ENCODE measurements at places on chromosomes 7 and 10.

- DNase-seq, result no peak
Observed at GRCh38 chr7:31384466-31384865, 43.9 kb upstream of the NEUROD6 start.

- DNase-seq, result no peak
Observed at GRCh38 chr10:63702092-63702491, 180.9 kb downstream of the REEP3 start.

DNA sequence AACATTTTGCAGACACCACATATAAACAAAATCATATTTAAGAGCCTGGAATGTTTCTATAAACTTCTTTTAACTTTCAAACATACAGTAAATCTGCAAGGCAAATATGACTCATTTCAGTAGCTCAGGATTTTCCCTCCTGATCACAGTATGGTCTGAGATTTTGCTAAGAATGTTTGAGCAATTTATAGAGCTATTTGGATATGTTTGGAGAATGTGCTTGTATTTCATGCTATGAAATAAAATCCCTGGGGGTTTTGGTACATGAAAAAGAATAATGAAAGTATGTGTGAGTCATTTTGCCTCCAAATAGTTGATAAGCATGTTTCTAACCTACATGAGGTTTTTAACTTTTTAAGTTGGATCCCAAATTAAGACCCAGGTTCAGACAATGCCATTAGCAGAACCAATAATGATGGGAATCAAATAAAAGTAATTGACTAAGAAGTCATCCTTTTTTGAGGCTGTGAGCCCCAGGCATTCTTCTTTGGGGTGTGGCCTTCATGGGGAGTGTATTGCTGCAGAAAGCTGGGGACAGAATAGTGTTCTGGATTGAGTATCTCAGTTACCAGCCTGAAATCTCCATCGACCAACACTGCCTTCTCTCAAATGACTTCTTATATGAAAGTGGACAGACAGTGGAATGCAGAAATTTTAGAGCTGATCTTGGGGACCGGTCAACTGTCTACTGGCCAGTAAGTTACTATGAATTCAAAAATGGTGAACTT is 66.1 kb upstream of the AGBL3 start:
- DNase-seq, result peak; percentile 73

GRCh38 chr7:35553519-35553918 is 141.4 kb downstream of the HERPUD2 start:
- DNase-seq, result no peak

GRCh38 chr7:135721198-135721820 is 6.7 kb downstream of the SLC13A4 start:
- DNase-seq, result no peak

GRCh38 chr7:127477295-127478023 is 85.0 kb upstream of the ZNF800 start:
- DNase-seq, result no peak

DNA sequence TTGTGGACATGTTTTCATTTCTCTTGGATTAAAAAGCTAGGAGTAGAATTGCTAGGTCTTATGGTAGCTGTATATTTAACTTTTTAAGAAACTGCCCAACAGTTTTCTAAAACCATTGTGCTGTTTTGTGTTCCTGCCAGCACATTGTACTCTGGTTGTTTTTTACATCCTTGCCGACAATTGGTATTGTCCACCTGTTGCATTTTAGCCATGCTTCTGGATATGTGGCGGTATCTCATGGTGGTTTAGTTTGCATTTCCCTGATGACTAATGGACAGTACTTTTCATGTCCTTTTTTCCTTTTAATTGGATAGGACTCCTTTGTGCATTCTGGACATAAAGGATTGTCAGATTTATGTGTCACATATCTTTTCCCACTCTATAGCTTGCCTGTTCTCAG is 45.5 kb downstream of the STK17A start:
- DNase-seq, result no peak

DNA sequence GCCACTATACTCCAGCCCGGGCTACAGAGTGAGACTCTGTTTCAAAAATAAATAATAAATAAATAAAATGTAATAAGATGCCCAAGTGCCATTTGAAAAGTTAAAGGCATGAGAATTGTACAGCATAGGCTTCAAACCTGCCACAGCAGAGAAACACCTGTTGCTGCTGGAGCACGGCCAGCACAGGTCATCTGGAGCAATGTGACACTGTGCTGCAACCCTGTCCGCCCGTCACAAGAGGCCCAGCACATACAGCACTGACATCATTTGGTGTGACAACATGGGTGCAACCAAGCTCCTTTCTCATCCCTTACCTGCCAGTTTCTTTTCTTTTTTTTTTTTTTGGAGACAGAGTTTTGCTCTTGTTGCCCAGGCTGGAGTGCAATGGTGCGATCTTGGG is 1.3 kb downstream of the RFC2 start:
- no peak for DNase-seq

- no peak for DNase-seq
Observed at GRCh38 chr7:127882313-127882920, 148.8 kb downstream of the LRRC4 start.

- no peak for DNase-seq
Observed at GRCh38 chr10:33783557-33783956, 449.1 kb upstream of the NRP1 start.

- DNase-seq, result no peak
Observed at GRCh38 chr7:131034166-131034881, 293.4 kb upstream of the MKLN1 start.

DNA sequence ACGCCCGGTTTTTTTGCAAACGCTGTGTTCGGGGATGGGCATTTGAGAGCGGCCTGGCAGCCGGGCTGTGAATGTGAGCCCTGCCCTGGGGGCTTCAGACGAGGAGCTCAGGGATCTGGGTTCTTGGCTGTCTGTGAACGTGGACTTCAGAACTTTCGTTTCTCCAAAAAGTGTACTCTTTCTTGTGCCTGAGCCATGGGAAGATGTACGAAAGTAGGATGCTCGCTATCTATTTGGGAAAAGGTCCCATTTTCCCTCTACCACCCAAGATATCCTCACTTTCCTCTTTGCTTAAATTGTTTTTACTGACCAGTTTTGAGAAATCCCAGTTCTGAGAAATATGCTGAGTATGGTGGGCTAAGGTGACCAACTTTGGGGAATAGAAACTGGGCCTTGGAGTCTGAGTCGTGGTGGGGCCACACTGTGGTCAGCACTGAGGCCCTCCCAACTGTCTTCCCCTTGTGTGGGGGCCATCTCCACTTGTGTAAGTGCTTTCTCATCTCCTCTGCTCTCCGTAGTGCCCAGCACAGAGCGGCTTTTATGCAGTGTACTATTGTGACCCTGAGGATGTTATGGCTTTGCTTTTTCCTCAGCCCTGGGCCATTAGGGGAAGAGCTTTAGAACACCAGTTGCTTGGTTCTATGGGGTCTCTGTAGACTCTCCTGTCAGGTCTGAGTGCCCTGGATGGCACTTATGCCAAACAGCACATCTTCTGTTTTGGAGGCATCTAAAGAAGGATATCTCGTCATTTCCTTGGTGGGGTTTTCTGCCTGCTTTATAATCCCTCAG is 918 bp downstream of the DBNL start:
- no peak for DNase-seq

GRCh38 chr10:117137031-117137910 is 799 bp downstream of the VAX1 start:
- DNase-seq, result no peak

DNA sequence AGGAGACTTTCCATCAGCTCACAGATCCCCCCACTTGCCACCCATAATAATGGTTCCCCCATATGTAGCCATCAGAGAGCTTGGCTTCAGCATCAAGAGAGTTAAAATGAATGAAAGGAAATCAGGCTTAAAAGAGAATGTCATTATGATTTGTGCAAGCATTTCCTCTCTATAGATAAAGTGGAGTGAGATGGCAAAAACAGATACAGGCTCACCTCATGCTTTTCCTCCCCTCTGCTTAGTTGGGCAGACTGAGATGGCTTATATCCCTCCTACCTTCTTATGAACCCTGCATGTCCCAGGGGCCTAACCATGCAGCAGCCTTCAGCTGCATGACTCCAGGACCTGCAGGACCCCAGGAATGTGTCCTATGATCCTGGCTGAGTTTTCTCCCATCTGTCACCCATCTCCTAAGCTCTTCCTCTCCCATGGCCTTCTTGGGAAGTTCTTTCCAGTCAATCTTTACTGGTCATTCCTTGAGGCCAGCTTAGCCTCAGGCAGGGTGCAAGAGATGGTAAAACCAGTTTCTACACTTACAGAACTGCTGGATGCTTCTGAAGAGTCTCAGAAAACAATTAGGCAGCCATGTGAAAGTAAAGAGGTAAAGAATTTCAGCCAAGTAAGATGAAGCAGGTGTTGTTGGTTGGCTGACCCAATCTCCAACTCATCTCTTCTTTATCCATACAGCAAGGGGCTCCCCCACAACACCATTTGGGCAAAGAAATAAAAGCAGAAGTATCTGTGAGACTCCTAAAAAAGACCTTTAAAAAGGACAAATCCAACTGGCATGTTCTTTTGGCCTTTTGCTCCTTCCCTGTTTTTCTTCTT is 159.7 kb downstream of the RTKN2 start:
- DNase-seq, result no peak

DNA sequence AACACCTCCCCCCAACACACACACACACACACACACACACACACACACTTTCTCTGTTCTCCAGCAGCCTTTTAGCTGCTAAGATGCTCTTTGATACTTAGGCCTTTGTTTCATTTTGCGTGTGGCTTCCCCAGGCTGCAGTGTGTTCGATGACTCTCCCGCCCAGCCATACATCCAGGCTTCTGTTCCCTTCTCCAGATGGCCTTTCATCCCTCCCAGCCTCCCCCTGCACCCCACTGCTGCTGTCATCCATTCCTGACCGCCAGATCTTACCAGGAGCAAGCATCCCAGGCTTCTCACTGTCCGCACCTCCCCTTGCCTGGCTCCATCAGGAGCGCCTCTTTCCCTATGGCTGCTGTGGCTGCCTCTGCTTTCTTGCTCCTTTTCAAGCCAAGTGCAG is 77.8 kb upstream of the PPIF start:
- no peak for DNase-seq

- DNase-seq, result no peak
Observed at GRCh38 chr10:51000164-51000563, 74.1 kb upstream of the PRKG1 start.

- no peak for DNase-seq
Observed at GRCh38 chr7:24337180-24337579, 53.2 kb downstream of the NPY start.

DNA sequence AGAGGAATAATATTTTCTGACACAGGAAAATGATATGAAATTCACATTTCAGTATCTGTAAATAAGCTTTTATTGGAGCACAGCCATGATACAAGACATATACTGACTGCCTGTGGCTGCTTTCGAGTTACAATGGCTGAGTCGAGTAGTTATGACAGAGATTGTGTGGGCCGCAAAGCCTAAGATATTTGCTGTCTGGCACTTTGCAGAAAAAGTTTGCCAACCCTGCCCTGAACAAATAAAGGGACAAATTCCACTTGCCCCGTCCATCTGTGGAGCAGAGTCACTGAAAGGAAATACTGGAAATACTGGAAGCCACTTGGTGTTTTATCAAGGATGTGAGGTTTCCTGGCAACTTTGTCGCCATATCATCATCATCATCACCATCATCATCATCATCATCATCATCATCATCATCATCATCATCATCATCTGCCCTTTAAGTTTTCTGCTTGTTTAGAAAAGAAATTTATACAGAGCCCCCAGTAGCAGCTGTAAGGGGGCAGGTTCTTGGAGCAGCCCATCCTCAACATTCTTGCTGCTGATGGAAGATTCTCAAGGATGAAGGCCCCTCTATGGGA is 85.8 kb downstream of the TCF7L2 start:
- DNase-seq, result no peak

- no peak for DNase-seq
Observed at GRCh38 chr7:94397722-94398121, 3.0 kb downstream of the COL1A2 start.

DNA sequence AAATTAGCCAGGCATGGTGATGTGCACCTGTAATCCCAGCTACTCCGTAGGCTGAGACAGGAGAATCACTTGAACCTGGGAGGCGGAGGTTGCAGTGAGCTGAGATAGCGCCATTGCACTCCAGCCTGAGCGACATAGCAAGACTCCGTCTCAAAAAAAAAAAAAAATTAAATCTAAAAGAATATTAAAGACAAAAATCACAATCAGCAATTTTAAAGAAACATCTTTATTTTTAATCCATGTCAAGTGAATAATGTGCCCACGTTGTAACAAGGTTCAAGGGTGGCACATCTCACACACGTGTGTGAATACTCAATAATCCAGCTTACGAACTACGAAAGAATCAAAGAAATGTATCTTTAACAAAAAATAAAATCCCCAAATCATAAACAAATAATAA is 23.0 kb downstream of the SLC37A3 start:
- DNase-seq, result no peak
